ENCODE measurements at places on chromosomes 6 and 20.

DNA sequence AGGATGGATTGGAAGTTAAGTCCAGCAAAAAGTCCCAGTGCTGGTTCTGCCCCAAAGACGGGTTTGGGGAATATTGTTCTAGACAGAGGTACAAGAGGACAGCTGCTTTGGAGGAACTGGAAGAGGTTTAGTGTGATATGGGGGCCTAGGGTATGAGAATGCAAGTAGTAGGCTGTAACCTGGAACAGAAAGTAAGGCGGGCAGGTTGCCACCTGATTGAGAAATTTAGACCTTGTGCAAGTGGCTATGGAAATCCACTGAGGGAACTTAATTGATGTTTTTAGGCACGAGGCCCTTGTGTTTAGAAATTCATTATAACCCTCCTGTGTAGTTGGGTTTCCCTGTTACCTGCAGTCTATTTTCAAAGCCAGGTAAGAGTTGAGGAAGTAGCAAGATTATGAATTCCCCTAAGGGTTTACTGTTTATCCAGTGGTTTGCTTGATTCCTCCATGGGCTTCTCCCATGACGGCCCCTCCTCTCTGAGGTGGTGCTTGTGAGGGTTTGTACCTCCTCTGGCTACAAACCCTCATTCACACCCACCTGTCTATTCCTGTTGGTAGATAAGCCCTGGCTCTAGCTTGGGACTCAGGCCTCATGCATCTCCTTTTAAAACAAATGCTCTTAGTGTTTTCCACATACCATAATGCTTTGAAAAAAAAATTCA lies 42.0 kb upstream of the BCAS1 start:
- no peak for DNase-seq

- DNase-seq: peak; percentile 27
Measured at GRCh38 chr20:57928181-57928967, 218.6 kb upstream of the PMEPA1 start.

GRCh38 chr20:50221501-50222308 lies 31.1 kb downstream of the CEBPB start:
- DNase-seq: no peak

GRCh38 chr6:47581591-47581990 lies 104.0 kb downstream of the CD2AP start:
- no peak for DNase-seq

GRCh38 chr20:38199501-38200390 lies 34.7 kb upstream of the TGM2 start:
- DNase-seq: no peak

GRCh38 chr6:13194852-13195251 lies 133.5 kb downstream of the TBC1D7 start:
- peak; percentile 66 for DNase-seq

- DNase-seq: no peak
Measured at GRCh38 chr20:55271371-55271770, 733.9 kb downstream of the CBLN4 start.

- DNase-seq: no peak
Measured at GRCh38 chr20:4189375-4189774, 174.0 kb upstream of the RNF24 start.

DNA sequence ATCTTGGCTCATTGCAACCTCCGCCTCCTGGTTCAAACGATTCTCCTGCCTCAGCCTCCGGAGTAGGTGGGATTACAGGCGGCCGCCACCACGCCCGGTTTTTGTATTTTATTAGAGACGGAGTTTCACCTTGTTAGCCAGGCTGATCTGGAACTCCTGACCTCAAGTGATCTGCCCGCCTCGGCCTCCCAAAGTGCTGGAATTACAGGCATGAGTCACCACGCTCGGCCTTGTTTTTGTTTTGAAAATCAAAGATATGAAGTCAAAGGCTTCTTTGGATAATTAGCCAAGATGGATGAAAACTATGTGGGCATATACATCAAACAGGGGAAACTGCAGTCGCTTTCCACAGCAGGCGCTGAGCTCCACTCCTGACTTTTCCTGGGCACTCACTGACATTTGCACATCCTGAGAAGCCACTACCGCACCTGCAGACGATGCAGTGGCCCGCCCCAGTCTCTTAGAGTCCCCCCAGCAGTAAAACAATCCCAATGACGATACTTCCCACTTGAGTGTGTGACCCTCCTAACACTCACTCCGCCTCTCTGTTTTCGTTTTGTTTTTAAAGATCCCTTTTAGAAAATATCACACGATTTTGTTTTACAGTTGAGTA lies 44.1 kb downstream of the GJA1 start:
- DNase-seq: no peak

- no peak for DNase-seq
Measured at GRCh38 chr6:38323216-38323615, 316.5 kb downstream of the BTBD9 start.

DNA sequence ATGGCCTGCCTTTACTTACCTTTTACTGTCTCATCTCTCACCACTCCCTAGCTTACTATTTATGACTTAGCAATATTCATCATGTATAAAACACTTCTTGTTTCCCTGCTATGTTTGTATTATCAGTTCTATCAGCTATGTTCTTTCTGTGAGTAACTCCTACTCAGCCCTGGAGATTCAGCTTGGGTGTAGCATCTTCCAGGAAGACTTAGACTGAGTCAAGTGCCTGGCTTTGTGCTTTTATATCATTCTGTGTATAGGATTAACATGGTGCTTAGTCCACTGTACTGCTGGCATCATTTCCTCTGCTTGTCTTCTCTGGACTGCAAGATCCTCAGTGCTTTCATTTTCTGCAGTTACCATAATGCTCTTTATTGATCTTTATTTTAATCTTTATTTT lies 257.8 kb downstream of the BTBD3 start:
- no peak for DNase-seq

DNA sequence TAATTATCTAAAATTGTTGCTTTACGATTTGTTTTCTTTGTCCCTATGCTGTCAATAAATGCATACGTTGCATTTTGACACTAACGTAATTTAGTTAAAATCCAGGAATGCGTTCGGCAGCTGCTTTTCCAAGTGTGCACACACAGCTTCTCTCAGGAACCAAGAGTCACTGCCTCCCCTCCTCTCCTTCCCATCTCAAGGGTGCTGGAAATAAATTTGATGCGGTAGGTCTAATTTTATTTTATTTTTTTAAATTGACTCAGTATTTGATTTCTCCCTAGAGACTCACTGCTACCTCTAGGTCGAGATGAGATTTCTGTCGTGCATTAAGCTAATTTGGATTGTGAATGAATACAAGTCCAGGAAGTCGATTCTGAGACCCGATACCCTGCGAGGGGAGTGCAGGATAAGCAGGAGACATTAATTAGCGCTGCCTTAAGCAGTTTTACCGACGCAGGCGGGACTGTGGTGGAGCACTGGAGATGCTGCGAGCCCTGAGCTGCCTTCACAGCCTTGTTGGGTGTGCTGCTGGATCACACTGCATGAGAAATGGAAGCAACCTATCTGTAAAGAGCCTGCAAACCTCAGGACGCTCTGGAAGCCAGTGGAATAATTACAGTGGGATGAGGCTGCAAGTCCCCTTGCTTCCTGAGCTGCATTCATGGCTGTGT lies 381.2 kb downstream of the C6orf118 start:
- DNase-seq: peak; percentile 46

- DNase-seq: no peak
Measured at GRCh38 chr6:17200395-17200794, 80.8 kb upstream of the RBM24 start.

- no peak for DNase-seq
Measured at GRCh38 chr6:122078481-122078880, 321.0 kb upstream of the HSF2 start.
